ENCODE measurements at places on chromosomes 4 and X. TPM values are rescaled to one million over a fixed set of nuclear protein-coding genes. Genes with fewer than 3 reads are reported as not detected.

Gene SYTL5
- 2.9 TPM for polyA plus RNA-seq

Gene PABPC4L
- polyA plus RNA-seq, result 2.9 TPM

GRCh38 chr4:99219479-99219878, 433 bp upstream of the ADH6 start:
- DNase-seq, result peak; percentile 19

DNA sequence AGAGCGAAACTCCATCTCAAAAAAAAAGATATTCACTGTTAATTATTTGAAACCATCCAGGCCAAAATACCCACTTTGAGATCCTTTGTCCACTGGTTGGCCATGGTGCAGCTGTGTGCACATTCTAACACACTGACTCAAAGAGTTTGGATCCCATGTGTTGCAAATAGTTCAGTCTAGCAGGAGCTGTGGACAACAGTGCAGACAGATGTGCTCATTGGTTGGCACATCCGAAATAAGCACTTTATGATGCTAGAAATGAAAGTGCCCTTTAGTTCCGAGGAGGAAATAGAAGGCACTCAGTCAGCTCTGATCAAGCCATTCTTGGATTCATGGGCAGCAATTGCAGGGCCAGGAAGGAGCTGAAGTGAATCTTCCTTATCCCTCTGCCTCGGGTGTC, 63.0 kb upstream of the TMEM150C start:
- no peak for DNase-seq

Gene NEXMIF
- polyA plus RNA-seq, result not detected

- no peak for DNase-seq
Observed at GRCh38 chr4:10002278-10002677, 19.0 kb downstream of the SLC2A9 start.
